ENCODE measurements at places on chromosomes 2 and 18. TPM values are rescaled to one million over a fixed set of nuclear protein-coding genes. Genes with fewer than 3 reads are reported as not detected.

Gene DYNAP
- total RNA-seq = not detected

Gene IL1F10
- total RNA-seq = not detected

Gene THUMPD2
- total RNA-seq = 8.9 TPM

DNA sequence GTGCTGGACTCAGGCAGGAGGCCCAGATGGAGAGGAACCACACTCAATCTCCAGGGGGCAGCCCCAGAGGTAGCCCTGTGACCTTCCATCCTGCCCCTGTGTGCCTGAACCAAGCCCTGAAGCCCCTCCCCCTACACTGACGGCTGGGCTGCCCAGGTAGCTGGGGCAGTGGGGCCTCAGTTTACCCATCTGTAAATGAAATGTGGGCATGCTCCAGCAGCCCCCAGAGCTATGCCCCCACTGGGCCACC lies 15.8 kb downstream of the CROCC2 start:
- DNase-seq = no peak

Gene ANKRD23
- not detected for total RNA-seq

GRCh38 chr2:187976259-187976985 lies 315.3 kb upstream of the GULP1 start:
- peak; percentile 40 for DNase-seq

- no peak for DNase-seq
Observed at GRCh38 chr18:24053211-24053610, 38.7 kb downstream of the TTC39C start.

DNA sequence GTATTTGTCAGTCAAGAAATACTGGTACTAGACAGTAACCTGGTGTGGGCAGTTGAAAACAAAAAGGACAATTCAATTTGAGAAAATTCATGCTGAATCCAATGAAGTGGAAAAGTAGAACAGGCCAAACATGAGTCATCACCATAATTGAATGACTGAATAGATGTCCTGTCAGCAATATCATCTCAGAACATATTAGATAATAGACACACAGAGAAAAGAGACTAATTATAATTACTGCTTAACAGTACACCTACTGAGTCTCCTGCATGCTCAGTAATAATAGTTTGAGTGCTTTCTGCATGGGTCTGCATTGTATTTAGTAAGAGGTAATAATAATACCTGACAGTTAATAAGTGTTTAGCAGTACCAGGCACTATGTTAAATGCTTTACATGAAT lies 138.6 kb upstream of the ZC3H15 start:
- peak; percentile 39 for DNase-seq

Gene CRYBA2
- not detected for total RNA-seq

DNA sequence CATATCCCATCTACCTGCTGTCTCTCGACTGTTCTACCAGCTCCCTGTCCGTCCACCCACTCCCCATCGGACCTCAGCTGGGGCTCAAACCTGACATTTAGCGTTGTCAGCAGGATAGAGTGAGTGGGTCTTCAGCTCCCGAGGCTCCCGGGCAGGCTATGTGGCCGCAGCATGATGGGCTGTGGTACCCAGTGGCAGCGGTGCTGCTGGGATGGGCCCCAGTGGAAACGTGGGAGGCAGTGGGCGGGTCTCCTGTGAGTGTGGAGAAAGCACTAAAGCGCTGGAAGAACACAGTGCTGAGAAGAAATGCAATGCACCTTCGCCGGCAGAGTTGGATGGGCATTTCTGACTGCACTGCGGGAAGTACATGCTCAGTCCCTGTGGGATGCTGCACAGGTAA lies 204.8 kb upstream of the SYT4 start:
- DNase-seq = no peak

DNA sequence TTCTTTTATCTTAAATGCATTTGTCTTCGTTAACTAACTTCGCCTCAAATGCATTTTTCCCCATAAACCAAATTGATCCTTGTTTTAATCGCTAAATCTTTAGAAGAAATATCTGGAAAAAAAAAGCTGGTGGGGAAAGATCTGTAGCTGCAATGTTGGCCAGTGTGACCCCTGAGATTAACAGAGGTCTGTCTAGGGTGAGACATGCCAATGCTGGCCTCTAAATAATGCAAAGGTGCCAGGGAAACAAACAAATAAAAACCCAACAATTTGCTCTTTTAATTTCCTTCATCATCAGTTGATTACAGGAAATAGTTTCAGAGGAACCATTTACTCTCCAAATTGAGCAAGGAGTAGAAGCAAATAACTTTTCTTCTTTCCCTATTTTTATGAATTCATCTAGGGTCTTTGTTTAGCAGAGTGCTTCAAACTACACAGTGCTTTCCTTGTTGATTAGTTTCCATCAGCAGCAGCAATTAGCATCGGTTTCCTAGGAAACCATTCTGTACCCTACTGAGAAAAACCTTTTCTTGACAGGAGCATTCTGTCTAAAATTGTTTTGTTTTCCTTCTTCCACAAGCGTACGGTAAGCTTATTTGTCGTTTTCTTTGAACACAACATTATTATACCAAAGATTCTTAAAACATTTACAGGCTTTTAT lies 100.5 kb upstream of the UNC80 start:
- DNase-seq = no peak

DNA sequence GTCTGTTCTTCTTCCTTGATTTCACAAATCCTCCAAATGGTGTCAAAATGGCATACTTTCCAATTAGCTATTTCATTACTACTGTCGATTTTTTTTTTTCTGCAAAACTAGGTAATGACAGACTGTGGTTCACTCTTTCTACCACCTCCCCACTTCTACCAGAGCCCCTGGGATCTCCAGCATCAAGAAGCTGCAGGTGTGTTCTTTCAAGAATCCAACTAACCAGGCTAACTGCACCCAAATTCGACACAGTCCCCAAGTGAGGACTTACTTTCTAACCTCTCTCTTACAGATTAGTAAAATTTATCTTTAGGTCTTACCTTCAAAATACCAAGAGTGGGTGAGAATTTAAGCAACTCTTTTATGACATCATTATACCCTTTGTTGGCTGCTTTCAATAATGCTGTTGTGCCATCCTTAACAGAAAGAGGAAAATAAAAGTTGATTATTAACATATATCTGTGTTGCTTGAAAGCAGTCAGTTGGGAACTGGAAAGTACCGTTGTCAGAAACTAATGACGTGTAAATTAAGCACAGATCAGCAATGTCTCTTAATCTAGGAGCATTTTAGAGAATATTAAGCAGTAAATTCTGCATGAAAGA lies 31.2 kb upstream of the NPC1 start:
- no peak for DNase-seq

Gene AQP12B
- total RNA-seq = not detected

Gene SCN7A
- total RNA-seq = not detected

Gene CXXC1
- 19.0 TPM for total RNA-seq

Gene ASPRV1
- total RNA-seq = 0.15 TPM

GRCh38 chr18:39460136-39460535 lies 1894.5 kb upstream of the CELF4 start:
- DNase-seq = peak; percentile 55

Measured in M059J (cell line).